ENCODE measurements at places on chromosomes 11 and 22. TPM values are rescaled to one million over a fixed set of nuclear protein-coding genes. Genes with fewer than 3 reads are reported as not detected.

The MS4A15 gene
- not detected for polyA plus RNA-seq

The LDHAL6A gene
- not detected for polyA plus RNA-seq

The FOLR3 gene
- polyA plus RNA-seq: 74.0 TPM

GRCh38 chr11:110380836-110381622, 48.7 kb upstream of the FDX1 start:
- H3K27me3 ChIP-seq: no peaks in the 10 kb centered on the region
- H3K27ac ChIP-seq: no peak overlapping the region
- peaks cover 11% of the 10 kb centered on the region for H3K4me1 ChIP-seq
- no peaks in the 10 kb centered on the region for H3K36me3 ChIP-seq

DNA sequence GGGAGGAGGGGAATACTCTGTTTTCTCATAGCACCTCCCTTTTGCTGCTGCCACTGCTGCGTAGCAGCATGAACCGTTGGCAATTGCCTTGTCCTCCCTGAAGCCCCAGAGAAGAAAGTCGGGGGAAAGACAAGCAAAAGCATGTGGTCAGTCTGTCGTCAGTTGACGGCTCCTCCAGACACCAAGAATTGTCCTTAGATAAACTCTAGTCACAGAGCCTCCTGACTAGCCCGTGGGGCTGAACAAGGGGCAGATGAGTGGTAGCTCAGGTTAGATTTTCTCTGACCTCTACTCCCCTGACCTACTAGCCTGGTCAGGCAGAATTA, 126.4 kb upstream of the HSD17B12 start:
- H3K27ac ChIP-seq: no peak overlapping the region
- H3K4me3 ChIP-seq: no peak overlapping the region
- DNase-seq: no peak
- H3K4me1 ChIP-seq: no peaks in the 10 kb centered on the region

- no peak overlapping the region for H3K4me3 ChIP-seq
- H3K27me3 ChIP-seq: peaks cover 2% of the 10 kb centered on the region
- H3K27ac ChIP-seq: no peak overlapping the region
- H3K36me3 ChIP-seq: no peaks in the 10 kb centered on the region
- no peak for DNase-seq
These were observed 14.3 kb upstream of the RIC3 start for GRCh38 chr11:8183111-8183510.

DNA sequence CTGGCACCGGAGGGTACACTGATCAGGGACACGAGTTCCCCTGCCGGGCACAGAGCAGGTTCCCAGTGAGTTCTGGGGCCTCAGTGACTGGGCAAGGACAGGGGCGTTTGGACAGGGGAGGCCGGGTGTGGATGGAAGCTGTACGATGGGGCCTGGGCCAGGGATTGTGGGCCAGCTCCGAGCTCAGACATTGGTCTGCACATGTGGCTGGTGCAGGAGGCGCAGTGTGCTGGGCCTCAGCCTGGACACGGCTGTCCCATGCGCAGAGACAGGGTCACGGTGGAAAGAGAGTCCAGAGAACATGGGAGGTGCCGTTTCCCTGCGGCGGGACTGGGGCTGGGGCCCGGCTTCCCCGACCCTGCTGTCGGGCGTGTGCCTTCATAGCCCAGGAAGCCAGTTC, 60.7 kb downstream of the CDKN1C start:
- no peak for DNase-seq
- H3K27ac ChIP-seq: peak overlapping the region; percentile 92
- no peaks in the 10 kb centered on the region for H3K27me3 ChIP-seq
- peaks cover 59% of the 10 kb centered on the region for H3K4me1 ChIP-seq

GRCh38 chr11:115528225-115528624, 24.0 kb upstream of the CADM1 start:
- no peaks in the 10 kb centered on the region for H3K36me3 ChIP-seq
- no peak overlapping the region for H3K27ac ChIP-seq
- DNase-seq: no peak
- H3K4me1 ChIP-seq: no peaks in the 10 kb centered on the region
- H3K27me3 ChIP-seq: no peaks in the 10 kb centered on the region

DNA sequence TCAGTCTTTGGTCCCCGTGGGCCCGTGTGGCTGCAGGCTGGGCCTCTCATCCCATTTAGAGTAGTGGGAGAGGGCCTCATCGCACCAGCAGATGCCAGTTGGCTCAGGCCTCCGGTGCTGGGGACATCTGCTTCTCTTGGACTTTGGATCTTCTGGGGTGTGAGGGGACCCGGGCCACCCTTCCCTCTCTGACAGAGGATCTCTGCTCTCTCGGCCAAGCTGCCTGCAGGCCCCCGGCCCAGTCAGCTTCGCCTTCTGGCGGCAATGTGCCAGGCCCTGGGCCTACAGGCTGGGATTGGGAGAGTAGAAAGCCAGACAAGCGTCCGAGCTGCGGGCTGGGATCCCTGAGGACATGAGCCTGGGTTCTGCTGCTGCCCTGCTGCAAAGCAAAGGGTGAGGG, 15.0 kb upstream of the FGF3 start:
- H3K4me3 ChIP-seq: no peak overlapping the region
- no peaks in the 10 kb centered on the region for H3K36me3 ChIP-seq
- no peak overlapping the region for H3K27ac ChIP-seq
- DNase-seq: no peak
- no peaks in the 10 kb centered on the region for H3K4me1 ChIP-seq

DNA sequence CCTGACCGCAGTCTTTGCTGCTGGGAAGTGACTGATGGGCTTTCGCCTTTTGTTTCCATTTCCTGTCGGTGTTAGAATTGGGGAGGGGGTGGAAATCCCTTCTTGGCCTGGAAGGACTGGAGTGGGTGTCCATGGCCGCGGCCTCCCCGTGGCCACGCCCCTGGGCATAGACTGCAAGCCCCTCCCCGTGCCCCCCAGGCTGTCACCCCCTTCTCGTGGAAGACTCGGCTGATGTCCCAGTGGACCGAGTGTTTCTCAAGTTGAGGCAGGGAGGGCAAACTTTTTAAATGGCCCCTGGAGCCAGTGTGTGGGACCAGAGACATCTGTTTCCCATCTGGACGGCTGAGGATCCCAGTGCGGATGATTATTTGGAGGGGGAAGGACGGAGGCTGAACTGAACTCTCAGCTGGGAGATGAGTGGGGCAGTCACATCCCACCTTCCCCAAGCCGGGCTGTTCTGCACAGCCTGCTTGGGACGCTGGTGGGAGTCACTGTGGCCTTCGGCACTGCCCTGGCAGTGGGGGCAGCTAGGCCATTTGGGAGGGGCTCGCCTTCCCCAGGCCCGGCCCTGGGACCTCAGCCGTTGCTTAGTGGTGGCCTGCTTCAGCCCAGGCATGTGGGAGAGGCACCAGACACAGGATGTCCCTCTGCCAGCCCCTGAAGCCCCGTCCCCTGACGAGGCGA, 1.6 kb downstream of the CD81 start:
- no peak overlapping the region for H3K27ac ChIP-seq
- peak overlapping the region; percentile 53 for H3K4me3 ChIP-seq
- peaks cover 65% of the 10 kb centered on the region for H3K4me1 ChIP-seq
- DNase-seq: no peak
- H3K36me3 ChIP-seq: no peaks in the 10 kb centered on the region

GRCh38 chr11:60891103-60891741, 15.2 kb downstream of the PRPF19 start:
- DNase-seq: no peak
- no peak overlapping the region for H3K27ac ChIP-seq
- H3K36me3 ChIP-seq: peaks cover 30% of the 10 kb centered on the region
- peaks cover 11% of the 10 kb centered on the region for H3K4me1 ChIP-seq

DNA sequence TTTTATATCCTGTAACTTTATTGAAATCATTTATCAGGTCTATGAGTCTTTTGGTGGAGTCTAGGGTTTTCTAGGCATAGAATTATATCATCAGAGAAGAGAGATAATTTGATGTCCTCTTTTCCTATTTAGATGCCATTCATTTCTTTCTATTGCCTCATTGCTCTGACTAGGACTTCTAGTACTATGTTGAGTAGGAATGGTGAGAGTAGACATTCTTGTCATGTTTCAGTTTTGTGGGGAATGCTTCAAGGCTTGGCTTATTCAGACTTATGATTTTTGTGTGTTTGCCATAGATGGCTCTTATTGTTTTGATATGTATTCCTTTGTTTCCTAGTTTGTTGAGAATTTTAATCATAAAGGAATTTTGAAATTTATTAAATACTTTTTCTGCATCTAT, 1078.3 kb downstream of the FAM181B start:
- no peaks in the 10 kb centered on the region for H3K36me3 ChIP-seq
- no peaks in the 10 kb centered on the region for H3K4me1 ChIP-seq
- H3K4me3 ChIP-seq: no peak overlapping the region

Measured in CD14-positive monocyte (primary cell).